ENCODE measurements at places on chromosomes 7 and 10.

GRCh38 chr7:78970440-78970916, 483.0 kb downstream of the MAGI2 start:
- no peak for DNase-seq

GRCh38 chr7:105661625-105662024, 80.3 kb upstream of the EFCAB10 start:
- no peak for DNase-seq

GRCh38 chr10:78078539-78079330, 45.1 kb downstream of the RPS24 start:
- no peak for DNase-seq

- no peak for DNase-seq
Measured at GRCh38 chr10:75597773-75598440, 166.5 kb downstream of the LRMDA start.

GRCh38 chr10:46025406-46025805, 5.0 kb downstream of the NCOA4 start:
- DNase-seq: no peak

GRCh38 chr7:12923971-12924370, 236.5 kb downstream of the ARL4A start:
- no peak for DNase-seq

GRCh38 chr7:128755819-128756476, 16.8 kb downstream of the CALU start:
- no peak for DNase-seq

All from 8988T (cell line).